Activated CD8-positive, alpha-beta memory T cell treated with anti-CD3 and anti-CD28 coated beads for 24 hours (primary cell): ENCODE measurements at places on chromosomes 13 and 19.
A peak's percentile ranks its signal among the peaks of the same experiment; 100 is the strongest.

DNA sequence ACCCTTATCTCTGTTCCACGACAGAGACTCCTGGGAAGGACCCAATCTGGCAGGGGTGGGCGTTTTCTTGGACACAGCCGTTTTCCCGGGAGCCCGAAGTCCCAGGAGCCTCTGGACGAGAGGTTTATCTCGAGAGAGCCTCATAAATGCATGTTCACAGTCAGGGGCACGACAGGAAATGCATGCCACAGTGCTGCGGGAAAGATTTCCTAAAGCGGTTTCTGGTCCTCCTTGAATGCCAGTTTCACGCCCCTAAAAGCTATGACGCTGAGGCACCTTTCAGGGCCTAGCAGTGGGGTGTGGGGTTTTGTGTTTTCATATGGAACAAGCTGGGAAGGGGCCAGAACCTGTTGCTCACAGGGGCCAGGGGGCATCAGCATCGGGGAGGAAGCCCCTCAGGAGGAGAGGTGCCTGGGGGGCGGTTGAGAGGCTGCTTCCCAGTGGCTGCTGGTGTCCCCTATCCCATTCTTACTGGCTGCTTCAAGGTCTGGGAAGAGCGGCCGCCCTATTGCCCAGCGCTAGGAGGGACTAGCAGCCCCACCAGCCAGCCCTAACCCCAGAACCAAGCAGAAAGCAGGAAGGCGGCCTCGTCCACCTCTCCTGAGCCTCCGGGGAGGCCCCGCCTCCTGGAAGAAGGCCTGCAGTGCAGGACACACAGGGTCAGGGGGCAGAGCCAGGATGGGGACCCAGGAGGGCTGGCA is 157.0 kb downstream of the KDM4B start:
- DNase-seq, result no peak

- peak; percentile 75 for DNase-seq
These were observed 2.3 kb downstream of the MATK start for GRCh38 chr19:3783660-3784584.

DNA sequence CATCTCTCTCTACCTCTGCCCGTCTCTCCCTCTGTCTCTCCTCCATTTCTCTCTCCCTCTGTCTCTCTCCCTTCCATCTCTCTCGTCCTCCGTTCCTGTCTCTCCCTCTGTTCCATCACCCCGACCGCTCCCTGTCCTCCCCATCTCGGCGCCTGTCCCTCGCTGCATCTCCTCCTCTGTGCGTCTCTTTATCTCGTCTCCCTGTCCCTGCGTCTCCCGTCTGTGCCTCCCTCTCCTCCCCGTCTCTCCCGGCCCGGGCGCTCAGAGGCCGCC is 4.6 kb downstream of the GRIN2D start:
- DNase-seq, result no peak

- DNase-seq, result no peak
These were observed 10.8 kb downstream of the LDLR start for GRCh38 chr19:11100049-11100448.

- no peak for DNase-seq
These were observed 26.1 kb downstream of the FGF9 start for GRCh38 chr13:21696865-21697448.

DNA sequence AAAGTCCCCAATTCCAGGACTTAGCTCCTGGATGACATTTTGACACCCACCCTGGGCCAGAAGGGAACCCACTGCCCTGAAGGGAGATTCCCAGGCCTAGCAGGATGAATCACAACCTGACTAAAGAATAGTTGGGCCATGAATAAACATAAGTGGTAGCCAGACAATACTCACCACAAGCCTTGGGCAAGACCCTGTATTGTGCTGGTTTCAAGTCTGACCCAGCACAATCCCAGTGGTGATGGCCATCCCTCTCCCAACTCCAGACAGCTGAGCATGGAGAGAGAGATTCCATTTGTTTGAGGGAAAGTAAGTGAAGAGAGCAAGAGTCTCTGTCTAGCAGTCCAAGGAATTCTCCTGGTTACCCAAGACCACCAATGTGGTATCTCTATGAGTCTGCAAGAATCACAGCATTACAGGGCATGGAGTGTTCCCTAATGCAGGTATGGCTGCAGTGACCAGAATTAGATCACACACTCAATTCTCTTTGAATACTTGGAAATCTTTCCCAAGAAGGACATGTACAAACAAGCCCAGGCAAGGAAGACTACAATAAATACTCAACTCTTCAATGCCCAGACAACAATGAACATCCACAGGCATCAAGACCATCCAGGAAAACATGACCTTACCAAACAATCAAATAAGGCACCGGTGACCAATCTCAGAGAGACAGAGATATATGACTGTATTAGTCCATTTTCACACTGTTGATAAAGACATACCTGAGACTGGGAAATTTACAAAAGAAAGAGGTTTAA is 158.0 kb downstream of the VWA8 start:
- DNase-seq, result no peak

DNA sequence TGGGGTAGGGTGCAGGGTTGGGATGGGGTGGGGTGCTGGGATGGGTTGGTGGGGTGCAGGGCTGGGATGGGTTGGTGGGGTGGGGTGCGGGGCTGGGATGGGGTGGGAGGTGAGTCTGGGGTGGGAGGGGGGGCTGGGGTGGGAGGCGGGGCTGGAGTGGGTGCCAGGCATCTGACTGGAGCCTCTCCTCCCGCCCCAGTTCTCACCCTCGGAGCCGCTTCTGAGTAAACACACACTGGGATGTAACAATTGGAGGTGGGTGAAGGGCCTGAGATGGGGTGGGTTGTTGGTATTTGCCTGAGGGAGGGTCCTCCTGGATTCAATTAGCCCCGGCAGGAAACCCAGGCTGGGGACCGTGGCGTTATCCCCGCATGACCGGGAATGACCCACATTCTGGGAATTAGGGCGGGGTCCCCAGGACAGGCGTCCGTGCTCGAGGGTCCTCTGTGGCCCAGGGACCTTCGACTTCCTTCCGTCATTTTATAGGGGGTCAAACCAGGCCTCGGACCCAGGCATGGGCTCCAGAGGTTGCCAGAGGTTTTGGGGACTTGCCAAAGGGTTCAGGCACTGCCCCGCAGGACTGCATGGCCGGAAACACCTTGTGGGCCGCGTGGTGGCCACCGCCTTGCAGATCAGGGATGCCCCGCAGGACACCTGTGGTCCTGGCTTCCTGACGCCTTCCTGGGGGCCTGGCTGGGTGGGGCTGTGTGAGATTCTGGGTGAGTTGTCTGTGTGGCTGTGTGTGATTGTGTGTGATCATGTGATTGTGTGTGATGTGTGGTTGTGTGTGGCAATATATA is 1.4 kb downstream of the TMPRSS9 start:
- DNase-seq, result no peak

GRCh38 chr19:28644169-28644775 is 568.7 kb downstream of the UQCRFS1 start:
- no peak for DNase-seq

DNA sequence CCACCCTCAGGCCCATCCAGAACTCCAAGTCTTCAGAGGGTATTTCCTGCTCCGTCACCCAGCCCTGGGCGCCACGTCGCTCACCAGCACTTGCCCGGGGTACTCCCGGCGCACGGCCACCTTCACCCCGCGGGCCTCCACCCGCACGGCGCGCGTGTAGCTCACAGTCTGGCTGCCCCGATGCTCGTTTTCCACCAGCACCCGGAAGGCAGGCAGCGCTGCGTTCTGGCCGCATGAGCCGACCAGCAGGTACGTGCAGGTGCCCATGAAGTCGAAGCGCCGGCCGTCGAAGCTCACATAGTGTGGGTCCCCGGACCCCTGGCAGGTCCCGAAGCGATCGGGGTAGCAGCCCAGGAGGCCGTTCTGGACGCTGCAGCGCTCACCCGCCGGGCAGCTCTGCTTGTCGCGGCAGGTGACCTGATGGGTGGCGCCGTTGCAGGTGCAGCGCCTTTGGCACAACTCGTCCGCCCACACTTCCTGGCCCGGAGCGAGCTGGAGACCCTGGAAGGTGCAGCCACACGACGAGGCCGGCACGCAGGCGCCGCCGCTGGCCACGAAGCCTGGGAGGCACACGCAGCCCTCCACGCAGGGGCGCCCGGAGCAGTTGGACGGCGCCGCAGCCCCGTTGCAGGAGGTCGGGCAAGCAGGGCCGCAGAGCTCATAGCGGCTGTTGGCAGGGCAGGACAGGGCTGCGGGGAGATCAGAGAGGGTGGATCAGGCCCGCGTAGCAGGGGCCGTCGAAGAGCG is 19.2 kb downstream of the FCGBP start:
- peak; percentile 49 for DNase-seq

- no peak for DNase-seq
These were observed 120.0 kb downstream of the UQCRFS1 start for GRCh38 chr19:29092712-29093552.

DNA sequence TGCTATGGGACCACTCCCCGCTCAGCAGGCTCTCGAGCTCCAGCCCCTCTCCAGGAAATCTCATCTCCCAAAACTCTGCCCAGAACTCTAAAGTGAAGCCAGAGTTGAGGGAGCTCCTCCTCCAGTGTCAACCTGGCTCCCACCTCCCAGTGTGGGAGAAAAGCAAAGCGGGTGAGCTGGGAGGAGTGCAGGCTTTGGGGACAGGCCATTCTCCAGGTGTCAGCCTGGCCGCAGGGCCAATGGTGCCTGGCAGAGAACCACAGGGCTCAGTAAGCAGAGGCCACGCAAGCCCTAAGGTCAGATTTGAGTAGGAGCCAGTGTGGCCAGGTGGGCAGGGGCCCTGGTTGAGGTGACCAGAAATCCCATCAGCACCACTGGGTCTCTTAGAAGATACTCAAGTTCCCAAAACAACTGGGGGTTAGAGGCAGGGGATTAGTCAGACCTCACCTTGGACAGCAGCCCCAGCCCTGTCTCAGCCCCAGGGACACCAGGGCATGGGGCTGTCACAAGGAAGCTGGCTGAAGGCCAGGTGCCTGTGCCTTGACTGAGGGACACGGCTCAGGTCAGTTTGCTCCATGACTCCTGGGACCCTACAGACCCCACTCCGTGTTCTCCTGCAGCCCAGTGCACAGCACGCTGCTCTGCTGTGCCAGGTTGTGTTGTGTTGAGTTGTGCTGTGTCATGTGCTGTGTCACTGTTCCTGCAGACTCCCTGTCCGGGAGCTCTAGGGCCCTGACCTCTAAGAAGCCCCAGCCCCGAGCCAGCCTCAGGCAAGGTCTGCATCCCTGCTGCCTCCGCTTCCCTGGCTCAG is 2.8 kb upstream of the ZNF181 start:
- DNase-seq, result no peak

- no peak for DNase-seq
These were observed 151.1 kb downstream of the LHFPL6 start for GRCh38 chr13:39451860-39452301.

DNA sequence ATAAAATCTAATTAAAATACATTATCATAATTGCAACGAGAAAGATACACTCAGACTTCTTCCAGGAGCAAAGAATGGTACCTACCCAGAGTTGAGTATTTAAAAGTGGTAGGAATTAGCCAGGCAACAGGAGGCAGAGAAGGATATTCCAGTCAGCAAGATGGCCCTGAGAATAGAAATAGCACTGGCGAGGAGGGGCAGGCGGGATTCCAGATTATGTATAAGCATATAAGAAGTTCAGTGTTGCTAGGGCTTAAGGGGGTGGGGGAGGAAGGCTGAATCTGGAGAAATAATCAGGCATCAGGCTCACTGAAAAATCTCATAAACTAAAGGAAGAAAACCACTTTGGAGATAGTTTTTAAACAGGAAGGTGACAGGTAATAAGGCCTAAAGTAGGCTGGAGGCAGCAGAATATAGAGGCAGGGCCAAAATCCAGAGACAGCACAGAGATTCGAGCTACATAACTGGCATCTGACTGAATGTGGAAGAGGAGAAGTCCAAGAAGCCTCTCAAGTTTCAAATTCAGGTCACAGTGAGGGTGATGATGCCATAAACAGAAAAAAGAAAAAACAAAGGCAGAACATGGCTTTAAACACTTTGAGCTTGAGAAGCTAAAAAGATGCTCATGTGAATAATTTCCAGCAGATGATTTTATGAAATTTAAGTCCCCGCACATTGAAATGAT is 7.5 kb downstream of the KPNA3 start:
- no peak for DNase-seq

GRCh38 chr13:50352720-50353480 is 337.7 kb downstream of the KCNRG start:
- DNase-seq, result no peak

GRCh38 chr13:94309997-94310855 is 169.3 kb downstream of the DCT start:
- DNase-seq, result no peak

- DNase-seq, result no peak
These were observed 520.1 kb downstream of the SUCLA2 start for GRCh38 chr13:47480951-47481350.

DNA sequence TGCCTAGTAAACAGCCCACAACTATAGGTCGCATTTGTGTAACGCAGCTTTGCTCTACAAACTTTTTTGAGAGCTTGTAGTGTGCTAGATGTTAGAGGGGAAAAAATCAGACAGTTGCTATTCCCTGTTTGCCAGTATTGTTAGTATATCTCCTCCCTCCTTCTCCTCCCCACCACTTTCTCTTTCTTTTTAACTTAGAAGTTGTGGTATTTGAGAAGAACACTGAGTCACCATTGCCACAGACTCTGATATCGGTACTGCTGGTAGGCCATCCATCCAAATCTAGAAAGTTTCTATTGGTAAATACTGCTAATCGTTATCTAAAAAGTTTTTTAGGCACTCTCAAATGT is 666 bp downstream of the POMP start:
- DNase-seq, result no peak

DNA sequence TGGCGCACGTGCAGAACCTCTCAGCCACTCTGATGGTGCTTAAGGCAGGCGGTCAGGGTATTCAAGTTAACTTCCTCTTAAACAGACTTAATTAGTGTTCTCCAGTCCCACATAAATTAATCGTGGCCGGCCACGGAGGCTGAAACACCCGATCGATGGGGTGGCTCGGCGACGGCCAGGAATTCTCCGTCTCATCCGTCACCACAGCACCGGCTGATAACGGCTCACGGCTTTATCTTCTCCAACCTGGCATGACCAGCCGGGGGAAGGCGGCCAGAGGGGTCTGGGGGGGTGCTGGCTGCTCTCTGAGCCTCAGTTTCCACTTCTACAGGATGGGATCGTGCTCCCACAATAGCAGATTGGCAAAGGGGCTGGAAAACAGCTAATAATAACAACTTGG is 32.6 kb upstream of the TCF3 start:
- DNase-seq, result no peak

GRCh38 chr13:51286135-51287002 is 53.1 kb upstream of the SERPINE3 start:
- DNase-seq, result peak; percentile 88

GRCh38 chr13:43783820-43784219 is 3.0 kb downstream of the ENOX1 start:
- no peak for DNase-seq

GRCh38 chr13:45136741-45137504 is 16.6 kb downstream of the GTF2F2 start:
- no peak for DNase-seq

DNA sequence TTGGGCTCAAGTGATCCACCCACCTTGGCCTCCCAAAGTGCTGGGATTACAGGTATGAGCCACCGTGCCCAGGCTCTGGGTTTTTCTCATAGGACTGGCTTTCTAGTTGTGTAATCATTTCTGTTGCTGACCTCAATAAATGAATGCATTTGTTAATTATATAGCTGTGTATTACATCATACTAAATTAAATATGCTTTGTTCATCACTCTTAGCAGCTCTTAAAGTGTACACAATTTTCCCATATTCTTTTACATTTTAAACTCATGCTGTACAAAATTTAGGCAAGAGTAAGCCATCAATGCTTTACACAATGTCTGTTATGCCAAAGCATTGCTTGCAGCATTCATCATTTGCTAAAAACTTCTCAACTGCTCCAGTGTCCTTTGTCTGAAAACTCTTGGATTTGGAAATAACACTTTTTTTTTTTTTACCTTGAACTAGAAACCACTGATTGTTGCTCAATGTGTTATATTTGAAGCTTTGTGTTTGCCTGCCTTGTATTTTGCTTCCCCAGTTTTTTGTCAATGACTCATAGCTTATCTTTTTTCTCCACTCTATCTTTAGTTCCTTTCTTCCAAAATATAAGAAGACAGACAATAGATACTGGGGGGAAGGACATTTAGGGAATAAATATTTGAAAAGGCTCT is 31.4 kb downstream of the CCDC122 start:
- no peak for DNase-seq
